ENCODE measurements at places on chromosomes 6 and 20.

GRCh38 chr6:14641423-14642135 is 524.0 kb downstream of the CD83 start:
- DNase-seq = no peak

- no peak for DNase-seq
These were observed 35.9 kb upstream of the MYLIP start for GRCh38 chr6:16092990-16093389.

DNA sequence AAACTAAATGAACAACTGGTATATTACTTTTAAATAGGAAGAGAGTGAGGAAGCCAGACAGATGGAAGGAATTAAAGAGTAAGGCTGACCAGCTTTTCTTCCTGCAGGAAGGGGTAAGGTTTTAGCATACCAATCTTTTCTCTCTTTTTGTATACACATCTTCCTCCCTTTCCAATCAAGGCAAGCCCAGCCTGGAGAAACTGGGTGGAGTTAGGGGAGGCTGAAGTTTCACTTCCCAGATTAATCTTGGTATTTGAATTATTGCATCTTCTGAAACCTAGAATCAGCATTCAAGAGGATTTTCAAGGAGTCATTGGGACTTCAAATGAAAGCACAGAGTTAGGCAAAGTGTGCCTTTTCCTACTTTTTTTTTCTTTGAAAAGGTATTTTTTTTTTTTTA is 33.1 kb downstream of the TMEM14A start:
- DNase-seq = no peak

- DNase-seq = no peak
These were observed 262.8 kb upstream of the TAB2 start for GRCh38 chr6:149054559-149055194.

DNA sequence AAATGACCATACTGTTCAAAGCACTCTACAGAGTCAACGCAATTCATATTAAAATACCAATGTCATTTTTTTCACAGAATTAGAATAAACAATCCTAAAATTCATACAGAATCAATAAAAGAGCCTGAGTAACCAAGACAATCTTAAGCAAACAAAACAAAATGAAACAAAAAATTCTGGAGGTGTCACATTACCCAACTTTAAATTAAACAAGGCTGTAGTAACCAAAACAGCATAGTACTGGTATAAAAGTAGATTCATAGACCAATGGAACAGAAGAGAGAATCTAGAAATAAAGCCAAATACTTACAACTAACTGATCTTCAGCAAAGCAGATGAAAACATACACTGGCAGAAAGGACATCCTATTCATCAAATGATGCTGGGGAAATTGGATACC is 346.9 kb upstream of the JAG1 start:
- DNase-seq = no peak

- DNase-seq = no peak
These were observed 64.7 kb downstream of the C6orf118 start for GRCh38 chr6:165244524-165245247.

GRCh38 chr6:45959534-45960145 is 56.0 kb downstream of the CLIC5 start:
- no peak for DNase-seq

GRCh38 chr6:87653074-87653962 is 48.7 kb downstream of the AKIRIN2 start:
- DNase-seq = no peak

DNA sequence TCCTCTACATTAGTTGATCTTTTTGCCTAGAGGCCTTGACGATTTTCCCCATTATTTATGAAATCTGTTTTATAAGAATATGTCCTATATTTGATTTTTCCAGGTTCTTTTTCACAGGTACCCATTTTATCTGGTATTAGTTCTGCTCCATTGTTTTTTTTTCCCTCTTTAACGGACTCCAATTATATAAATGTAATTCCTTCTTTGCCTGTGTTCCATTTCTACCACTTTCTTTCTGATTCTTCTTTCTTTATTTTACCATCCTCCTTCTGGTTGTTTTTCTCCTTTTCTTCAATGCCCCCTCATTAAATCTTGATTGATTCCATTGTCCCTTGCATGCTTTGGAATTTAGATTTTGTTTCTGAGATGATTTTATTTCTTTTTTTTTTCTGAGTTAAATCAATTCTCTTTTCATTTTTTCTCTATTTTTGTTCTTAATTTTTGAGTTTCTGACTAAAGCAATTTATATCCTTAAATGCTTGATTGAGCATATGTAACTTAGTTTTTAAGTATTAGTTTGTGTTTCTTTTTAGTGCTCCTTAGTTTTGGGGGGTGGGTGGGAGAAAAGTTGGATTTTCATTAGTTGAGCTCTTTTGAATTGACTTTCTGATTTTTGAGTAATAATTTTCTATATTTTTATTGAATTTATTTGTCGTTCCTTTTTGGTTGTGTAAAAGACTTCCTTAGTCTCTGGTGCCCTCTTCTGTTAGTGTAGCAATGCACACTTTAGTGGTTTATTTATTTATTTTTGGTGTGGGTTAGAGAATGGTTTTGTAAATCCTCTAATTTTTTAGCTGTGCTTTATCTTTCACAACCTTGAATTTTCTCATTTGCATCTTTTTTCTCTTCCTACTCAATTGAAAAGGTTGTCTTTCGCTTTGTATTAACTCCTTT is 140.8 kb downstream of the FARS2 start:
- no peak for DNase-seq

DNA sequence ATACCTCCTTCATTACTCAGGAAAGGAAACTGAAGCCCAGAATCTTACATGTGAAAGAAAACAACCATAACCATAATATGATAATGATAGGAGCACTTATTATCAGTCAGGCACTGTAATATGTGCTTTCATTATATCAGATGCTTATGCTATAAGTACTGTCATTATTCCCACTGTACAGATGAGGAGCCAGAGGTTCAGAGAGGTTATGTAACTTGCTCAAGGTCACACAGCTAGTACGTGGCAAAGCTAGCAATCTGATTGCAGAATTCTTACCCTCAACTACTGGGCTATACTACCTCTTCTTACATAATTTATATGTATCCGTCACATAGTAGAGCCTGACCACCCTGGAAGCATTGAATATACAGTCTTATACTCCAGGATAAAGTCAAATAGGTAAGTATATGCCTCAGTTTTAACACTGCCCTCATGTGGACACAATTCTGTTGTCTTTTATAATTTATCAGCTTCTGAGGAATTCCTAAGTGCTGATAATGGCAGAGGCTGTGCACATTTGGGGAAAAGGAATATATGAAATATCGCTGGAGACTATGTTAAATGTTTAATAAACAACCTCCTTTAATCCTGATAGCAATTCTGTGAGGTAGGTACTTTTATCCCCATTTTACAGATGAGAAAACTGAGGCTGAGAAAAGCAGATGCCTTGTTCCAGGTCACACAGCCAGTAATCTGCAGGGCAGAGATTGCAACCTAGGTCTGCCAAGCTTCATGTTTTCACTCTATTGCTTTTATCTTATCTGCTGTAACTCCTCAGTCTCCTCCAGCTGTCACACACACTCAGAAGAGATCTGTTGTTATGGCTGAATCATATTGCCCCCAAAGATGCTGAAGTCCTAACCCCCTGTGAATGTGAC is 13.4 kb downstream of the BCAS1 start:
- no peak for DNase-seq

GRCh38 chr20:5657190-5657875 is 92.9 kb upstream of the SHLD1 start:
- DNase-seq = no peak

GRCh38 chr20:3237011-3237957 is 1.7 kb downstream of the SLC4A11 start:
- DNase-seq = no peak

- DNase-seq = no peak
These were observed 73.6 kb upstream of the ADTRP start for GRCh38 chr6:11852061-11852651.

GRCh38 chr6:90454836-90455427 is 131.9 kb downstream of the MAP3K7 start:
- DNase-seq = no peak

DNA sequence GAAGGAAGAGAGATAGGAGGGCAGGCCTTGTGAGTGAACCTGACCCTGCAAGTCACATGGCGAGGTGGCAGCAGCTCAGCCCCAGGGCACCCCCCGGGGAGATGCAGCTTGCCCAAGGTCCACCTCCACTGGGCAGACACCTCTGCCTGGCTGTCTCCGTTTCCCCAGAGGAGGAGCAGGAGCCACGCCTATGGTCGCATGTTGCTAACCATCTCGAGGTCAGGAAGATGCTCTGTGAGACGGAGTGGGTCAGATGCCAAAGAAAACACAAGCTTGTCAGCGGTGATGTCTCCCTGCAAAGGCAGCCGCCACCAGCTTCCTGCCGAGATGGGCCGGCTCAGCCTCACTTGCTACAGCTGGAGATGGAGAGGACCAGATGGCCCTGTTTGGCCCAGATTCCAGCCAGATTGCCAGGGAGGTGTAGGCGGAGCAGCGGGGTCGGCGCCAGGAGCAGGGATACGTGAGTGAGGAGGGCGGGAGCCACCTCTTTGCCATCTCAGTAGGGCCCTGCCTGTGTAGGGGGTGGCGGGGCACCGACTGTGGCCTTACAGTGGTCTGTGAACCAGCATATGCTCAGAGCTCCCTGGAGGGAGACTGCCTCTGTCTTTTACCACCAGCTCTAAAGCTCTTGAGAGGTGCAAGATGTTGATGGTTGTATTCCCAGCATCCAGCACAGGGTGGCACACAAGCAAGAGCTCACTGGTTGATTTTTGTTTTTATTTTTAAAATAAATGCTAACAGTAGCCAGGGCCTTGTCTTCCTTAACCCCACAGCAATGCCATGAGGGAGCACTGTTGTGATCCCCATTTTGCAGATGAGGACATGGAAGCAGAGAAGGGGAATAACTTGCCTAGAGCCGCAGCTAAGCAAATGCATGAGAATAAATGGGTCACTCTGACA is 42.9 kb upstream of the FAM83D start:
- DNase-seq = no peak

- DNase-seq = no peak
These were observed 107.5 kb downstream of the CENPW start for GRCh38 chr6:126447367-126447766.

DNA sequence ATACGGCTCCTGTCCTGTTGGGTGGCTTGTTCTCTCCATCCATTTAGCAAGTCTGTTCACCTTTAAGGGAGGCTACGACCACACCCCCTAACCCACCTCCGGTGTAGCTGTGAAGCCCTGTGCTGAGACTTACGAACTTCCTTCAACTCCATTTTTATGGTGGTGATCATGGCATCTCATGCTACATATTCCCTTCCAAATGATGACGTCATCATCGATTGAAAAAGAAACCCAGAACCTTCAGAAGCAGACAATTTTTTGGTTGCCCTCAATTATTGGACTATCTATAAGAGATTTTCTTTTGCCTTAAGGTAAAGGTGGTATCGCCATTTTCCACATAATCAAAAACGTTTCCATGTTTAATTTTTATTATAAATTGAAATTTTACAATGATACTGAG is 389.0 kb downstream of the CBLN4 start:
- no peak for DNase-seq

- DNase-seq = no peak
These were observed 187.2 kb downstream of the LRFN2 start for GRCh38 chr6:40399888-40400457.

- DNase-seq = no peak
These were observed 379.1 kb downstream of the TENT5A start for GRCh38 chr6:81373414-81373813.

- DNase-seq = no peak
These were observed 87.5 kb upstream of the TOP1 start for GRCh38 chr20:40941133-40941610.

DNA sequence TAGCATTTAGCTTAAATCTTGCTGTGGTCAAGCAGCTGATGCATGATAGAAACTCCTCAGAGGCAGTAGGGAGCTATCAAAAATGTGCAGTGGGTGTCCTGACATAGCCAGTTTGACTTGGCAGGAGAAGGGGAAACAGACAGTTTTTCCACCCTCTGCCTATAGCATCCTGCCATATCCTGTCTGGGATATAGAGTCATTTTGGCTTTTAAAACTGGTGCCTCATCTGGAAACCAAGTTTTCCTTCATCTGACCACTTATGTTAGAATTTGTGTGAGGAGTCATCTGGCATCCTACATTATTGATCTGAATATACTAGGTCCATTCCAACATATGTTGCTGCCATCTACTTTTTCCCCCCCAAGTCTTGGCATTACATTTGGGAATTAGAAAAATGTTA is 284.1 kb downstream of the CD109 start:
- no peak for DNase-seq

DNA sequence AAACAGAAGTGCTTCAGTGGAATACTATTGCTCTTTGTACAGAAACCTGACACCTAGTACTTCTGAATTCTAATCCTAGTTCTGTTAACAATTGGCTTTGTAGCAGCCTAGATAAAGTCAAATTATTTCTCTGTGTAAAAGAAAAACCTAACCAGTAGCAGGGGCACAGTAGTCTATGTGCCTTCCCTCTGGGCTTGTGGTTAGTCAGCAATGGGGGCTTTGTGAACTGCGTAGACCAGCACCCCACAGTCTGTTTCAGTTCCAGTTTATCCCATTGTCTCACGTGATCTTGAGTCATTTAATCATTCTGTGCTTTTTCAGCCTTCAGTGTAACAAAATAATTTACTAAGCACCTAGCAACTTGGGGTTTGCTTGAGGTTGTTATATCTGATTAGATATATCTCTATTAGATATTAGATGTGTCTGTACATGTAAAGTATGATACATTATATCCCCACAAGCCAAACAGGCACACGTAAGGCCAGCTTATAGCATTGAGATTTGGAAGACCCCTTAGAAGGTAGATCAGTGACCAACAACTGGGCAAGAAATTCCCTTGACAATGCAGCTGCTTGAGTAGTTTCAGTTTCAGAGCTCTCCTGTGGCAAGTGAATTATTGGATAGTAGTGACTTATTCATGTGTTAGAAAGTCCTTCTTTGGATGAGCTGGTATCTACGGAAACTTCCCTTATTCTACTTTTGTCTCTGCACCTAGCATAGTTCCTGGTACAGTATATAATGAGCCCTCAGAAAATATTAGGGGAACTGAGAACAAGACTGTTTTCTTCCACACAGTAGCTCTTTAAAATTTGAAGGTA is 27.9 kb upstream of the CCR6 start:
- DNase-seq = no peak

DNA sequence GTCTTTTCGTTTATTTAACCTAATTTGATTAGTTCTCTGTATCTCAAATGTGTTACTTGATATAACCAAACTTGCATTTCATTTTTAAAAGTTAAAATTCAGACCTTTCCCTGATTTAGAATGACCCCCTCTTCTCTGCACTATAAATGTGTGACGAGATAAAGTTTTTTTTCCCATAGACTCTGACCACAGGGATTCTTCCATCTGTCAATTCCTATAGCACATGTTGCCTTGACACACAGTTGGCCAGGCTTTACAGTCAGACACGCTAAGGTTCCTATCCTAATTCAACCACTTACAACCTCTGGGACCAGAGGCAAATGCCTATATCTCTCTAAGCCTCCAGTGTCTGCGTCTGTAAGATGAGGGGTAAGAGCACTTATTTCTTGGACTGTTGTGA is 40.6 kb downstream of the KCNS1 start:
- no peak for DNase-seq

GRCh38 chr20:50270569-50270968 is 79.9 kb downstream of the CEBPB start:
- DNase-seq = no peak

- no peak for DNase-seq
These were observed 20.1 kb downstream of the DCBLD1 start for GRCh38 chr6:117502580-117502979.
